ENCODE measurements at places on chromosomes 16 and 17. TPM values are rescaled to one million over a fixed set of nuclear protein-coding genes. Genes with fewer than 3 reads are reported as not detected.

Gene KRTAP16-1
- total RNA-seq, result not detected

Gene OR1A1
- not detected for total RNA-seq

Gene ODAD4
- 0.85 TPM for total RNA-seq

Gene CCDC200
- not detected for total RNA-seq

Gene SDR42E2
- total RNA-seq, result 0.09 TPM

Gene HOXB9
- 0.16 TPM for total RNA-seq

Gene ITGA2B
- 1.5 TPM for total RNA-seq

Gene TMEM235
- not detected for total RNA-seq

Gene IL17C
- not detected for total RNA-seq

Gene KCNJ18
- not detected for total RNA-seq

Gene GLIS2
- 2.1 TPM for total RNA-seq

Gene SMIM5
- total RNA-seq, result 0.09 TPM

Gene CLEC16A
- total RNA-seq, result 44.8 TPM

Gene OVCA2
- 35.8 TPM for total RNA-seq

Gene ABCA9
- total RNA-seq, result not detected

Gene NEUROD2
- not detected for total RNA-seq

Gene TMEM100
- total RNA-seq, result not detected

Gene PRSS33
- total RNA-seq, result not detected

Gene CCT6B
- total RNA-seq, result 1.5 TPM
